ENCODE measurements at places on chromosomes 13 and 19. TPM values are rescaled to one million over a fixed set of nuclear protein-coding genes. Genes with fewer than 3 reads are reported as not detected.

Gene GADD45GIP1
- total RNA-seq = 17.7 TPM

Gene RANBP3
- 32.1 TPM for total RNA-seq

Gene EPS8L1
- 0.51 TPM for total RNA-seq

Gene C19orf67
- not detected for total RNA-seq

Gene FCGBP
- 0.51 TPM for total RNA-seq

Gene ABCC4
- total RNA-seq = 98.8 TPM
